ENCODE measurements at places on chromosomes 11 and 22.

GRCh38 chr11:56764976-56765375 lies 16.5 kb upstream of the OR9G4 start:
- no peak for DNase-seq

- no peak for DNase-seq
Measured at GRCh38 chr11:31822175-31822926, 11.2 kb upstream of the PAX6 start.

GRCh38 chr11:104435494-104435893 lies 271.5 kb upstream of the PDGFD start:
- no peak for DNase-seq

- DNase-seq, result no peak
Measured at GRCh38 chr11:61297746-61298145, 2.6 kb upstream of the VWCE start.

DNA sequence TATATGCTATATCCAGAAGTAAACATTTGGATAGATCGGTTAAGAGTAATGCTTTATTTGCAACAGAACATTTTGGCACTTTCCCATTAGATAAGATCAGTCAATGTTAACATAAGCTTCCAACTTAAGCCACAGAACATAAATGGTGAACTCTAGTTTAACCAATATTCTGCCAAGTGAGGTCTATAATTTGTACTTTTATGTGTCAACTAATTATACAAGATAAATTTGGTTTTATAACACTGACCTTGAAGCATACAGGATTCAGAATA lies 23.5 kb upstream of the BLID start:
- no peak for DNase-seq

DNA sequence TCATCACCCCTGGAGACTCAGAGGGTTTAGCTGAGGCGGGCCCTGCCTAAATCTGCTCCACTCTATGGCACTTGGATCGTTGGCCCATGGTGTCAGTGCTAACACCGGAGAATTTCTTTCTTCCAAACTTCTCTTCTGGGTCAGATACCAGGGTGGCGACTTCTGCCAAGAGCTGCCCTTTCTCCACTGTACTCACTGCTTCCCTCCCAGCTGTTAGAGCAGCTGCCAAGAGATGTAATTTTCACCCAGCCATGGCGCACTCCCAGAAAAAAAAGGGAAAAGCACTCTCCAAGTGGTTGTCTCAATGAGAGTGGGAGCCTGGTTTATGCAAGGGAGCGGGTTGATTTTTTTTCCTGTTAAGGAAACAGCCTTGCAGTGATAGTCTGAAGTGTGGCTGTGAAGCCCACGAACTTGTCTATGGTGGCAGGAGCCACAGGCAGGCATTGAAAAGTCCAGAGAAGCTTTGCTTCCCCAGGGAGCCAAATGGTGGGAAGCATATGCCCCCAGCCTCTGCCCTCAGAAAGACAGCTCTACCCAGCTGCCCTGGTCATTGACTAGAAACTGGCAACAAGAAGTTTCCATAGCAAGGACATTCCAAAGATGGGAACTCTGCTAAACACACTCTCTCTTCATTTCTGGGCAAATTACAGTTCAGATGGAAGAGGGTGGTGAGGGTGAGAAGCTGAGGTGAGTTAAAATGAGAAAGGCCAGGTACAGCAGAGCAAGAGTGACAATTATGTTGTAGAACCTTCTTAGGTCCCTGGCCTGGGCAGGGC lies 10.7 kb downstream of the PCSK7 start:
- no peak for DNase-seq

- no peak for DNase-seq
Measured at GRCh38 chr11:36365907-36366306, 69.8 kb downstream of the PRR5L start.

GRCh38 chr11:112267188-112267591 lies 6.5 kb upstream of the PLET1 start:
- no peak for DNase-seq

GRCh38 chr11:92226331-92227229 lies 2.0 kb downstream of the FAT3 start:
- DNase-seq, result no peak

DNA sequence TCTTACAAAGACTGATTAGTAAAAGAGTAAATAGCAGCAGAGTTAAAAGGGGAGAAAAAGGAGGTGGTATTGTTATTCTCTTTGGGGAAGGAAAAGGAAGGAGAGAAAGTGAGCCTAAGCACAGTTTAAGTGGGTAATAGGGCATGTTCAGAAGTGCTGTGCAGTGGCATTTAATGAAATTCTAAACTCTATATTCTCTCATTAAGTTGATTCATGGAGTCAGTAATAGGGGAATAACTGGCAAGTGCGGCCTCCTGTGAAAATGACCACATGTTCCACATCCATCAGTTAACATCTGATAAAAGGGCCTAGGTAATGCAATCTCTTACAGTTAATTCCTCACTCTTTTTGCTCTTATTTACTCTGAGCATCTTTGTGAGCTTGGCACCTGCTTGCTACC lies 516.7 kb downstream of the JRKL start:
- no peak for DNase-seq

DNA sequence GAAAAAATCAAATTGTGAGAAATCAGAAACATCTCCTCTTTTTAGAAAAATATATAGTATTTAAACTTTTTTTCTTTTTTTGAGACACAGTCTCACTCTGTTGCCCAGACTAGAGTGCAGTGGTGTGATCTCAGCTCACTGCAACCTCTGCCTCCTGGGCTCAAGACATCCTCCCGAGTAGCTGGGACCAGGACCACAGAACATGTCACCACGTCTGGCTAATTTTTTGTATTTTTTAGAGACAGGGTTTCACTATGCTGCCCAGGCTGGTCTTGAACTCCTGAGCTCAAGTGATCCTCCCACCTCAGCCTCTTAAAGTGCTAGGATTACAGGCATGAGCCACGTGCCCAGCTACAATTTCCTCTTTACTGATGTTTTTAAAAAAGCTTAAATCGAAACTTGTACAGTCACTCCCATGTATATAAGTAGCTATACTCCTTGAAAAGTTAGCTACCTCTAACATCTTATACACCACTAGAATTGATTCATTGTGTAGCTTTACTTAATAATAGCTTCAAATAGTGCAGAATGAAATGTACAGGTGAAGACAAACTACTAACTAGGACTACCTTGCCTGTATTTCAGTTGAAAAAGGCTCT lies 10.3 kb downstream of the EIF4G2 start:
- DNase-seq, result no peak

DNA sequence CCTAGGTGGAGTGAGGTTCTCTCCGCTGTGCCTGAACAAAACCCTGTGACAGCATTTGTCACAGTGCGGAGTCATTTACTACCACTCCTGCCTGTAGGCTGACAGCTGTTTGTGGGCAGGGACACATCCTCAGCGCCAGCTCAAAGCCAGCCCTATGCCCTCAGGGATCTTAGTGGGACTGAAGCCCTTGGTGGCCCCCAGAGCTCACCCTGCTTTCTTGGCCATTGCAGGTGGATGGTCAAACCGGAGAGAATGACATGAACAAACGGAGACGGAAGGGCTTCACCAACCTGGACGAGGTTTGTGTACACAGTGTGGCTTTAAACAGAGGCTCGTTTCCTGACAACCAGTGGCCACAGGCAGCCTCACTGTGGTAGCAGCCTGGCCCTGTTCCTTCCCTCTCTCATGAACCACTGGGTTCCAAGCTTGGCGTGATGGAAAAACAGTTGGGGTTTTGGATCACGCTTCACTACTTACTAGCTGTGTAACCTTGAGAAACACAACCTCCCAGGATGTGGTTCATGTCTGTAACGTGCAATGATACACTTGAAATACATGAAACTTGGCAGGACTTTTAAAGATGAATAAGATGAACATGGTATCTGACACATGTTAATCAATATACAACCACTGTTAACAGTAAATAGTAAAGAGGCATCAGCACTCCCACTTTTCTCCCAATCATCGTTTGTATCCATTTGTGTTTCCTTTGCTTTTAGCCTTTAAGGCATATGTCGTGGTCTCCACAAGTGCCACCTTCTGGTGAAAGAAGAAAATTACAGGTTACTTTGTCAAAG lies 125.8 kb downstream of the MICAL2 start:
- peak; percentile 75 for DNase-seq

DNA sequence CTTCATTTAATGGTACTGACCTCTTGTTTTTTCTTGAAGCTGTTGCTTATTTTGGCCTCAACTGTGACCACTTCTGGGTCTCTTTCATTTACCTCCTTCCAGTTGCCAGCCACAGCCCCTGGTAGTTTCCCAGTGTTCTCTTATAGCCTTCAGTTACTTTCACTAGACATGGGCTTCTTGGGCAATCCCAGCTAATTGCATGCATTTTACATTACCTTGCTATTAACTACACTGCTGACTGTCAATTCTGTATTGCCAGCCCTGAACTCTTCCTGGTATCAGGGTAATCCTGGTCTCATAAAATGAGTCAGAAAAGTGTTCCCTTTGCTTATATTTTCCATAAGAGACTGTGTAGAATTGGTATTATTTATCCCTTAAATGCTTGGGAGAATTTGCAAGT lies 195.8 kb upstream of the LARGE1 start:
- DNase-seq, result no peak

DNA sequence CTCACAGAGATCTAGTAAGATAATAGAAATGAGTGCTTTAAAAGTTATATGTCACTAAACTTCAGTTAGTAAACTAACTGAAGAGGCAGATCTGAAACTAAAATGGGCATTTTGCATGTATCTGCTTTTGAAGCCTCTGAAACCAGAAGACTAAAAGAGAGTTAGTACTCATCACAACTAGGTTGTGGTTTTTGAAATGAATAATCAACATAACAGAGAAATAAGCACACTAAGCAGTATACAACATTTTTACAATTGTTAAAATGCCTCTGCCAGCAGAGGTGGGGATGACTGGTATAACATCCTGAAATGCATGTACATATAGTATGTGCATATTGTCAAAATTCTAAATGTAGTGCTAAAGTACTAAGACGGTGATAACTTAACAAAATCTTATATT lies 564.5 kb downstream of the DLG2 start:
- no peak for DNase-seq

- no peak for DNase-seq
Measured at GRCh38 chr22:32731372-32731771, 70.1 kb upstream of the TIMP3 start.

GRCh38 chr22:21000987-21001600 lies 824 bp downstream of the THAP7 start:
- no peak for DNase-seq

GRCh38 chr11:120835601-120836228 lies 188.2 kb upstream of the TBCEL start:
- no peak for DNase-seq

- DNase-seq, result no peak
Measured at GRCh38 chr11:120532832-120533196, 21.3 kb downstream of the GRIK4 start.

DNA sequence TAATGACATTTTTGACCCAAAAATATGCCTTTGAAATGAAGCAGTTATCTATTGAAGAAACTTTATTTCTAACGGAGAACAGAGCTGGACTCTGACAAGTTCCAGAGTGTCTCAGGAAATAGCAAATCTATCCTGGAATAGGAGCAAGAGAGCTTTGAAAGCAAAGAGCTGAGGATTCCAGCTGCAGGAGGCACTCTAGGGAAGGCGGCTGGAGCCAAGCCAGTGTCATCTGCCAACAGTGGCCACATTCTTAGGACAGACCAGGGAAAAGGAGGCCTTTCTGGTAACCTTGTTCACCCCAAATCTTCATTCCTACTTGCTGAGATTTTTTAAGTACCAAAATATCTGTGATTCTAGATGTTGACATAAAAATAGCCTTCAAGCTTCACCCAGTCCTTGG lies 493.5 kb upstream of the B3GAT1 start:
- DNase-seq, result no peak

- DNase-seq, result no peak
Measured at GRCh38 chr22:44093791-44094190, 69.7 kb downstream of the PARVB start.

GRCh38 chr11:13364388-13364787 lies 86.8 kb downstream of the BMAL1 start:
- no peak for DNase-seq

DNA sequence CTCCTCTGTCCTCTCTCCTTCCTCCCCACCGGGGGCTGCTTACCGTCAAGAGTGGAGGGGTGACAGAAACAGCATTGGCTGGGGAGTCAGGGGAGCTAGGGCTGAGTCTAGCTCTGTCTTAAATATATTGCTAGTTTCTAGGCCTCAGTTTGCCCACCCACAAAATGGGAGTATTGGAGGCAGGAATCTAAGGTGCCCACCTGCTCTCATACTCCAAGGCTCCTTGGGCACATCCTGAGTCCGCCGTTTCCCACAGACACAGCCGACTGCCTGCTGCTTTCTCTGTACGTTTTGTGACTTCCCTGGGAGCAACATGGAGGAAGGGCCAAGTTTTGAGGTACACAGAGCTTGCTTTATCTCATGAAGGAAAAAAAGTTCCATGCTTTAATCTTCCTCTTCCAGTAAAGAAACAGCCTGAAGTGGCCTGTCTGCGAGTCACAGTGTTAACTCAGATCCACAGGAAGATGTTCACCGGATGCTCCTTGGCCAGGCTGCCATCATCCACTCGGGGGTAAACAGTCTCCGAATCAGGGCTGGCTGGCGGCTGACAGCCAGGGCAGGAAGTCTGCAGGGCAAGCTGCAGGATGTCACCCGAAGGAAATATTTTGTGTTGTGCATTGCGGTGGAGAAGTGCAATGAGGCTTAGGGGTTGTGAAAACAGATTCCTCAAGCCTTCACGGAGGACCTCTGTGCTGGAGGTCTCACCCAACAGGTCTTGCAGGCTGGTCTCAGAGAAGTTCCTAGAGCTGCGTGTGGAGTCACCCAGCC lies 11.0 kb upstream of the CERK start:
- peak; percentile 61 for DNase-seq

- peak; percentile 18 for DNase-seq
Measured at GRCh38 chr11:94171693-94172440, 43.2 kb downstream of the PANX1 start.

DNA sequence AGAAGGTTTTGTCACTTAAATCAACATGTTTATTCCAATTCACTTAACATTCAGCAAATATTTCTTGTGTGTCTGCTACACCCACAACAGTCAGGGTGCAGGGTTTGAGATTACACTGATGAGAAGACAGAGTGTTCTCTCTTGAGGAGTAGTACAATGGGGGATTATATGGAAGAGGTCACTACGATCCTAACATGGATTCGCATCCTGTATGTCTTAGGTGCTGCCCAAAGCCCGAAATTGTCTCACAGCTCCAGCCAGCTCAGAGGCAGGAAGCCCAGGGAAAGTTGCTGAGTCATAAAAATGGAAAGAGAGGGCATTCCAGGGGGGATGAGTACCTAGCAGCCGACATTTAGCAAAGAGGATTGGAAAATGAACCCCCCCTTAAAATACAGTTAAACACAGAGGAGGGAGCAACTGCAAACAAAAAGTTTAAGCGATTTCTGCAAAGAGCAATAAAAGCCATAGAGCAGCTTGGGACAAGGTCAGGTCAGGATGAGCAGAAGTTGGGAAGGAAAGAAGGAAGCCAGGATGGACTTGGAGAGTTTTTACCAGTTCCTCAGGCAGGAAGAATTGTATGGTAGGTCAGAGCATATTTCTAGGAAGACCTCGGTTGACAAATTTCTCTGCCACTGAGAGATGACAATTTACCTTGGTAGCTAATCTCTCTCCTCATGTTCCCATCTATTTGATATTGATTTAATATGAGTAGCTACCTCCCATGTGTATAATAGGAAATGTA lies 49.5 kb downstream of the IGLL5 start:
- DNase-seq, result no peak

Data from CD4-positive, alpha-beta T cell treated with Interleukin-4 for 1 hour (primary cell).